MCF 10A (cell line): ENCODE measurements at places on chromosomes 6 and 20.

DNA sequence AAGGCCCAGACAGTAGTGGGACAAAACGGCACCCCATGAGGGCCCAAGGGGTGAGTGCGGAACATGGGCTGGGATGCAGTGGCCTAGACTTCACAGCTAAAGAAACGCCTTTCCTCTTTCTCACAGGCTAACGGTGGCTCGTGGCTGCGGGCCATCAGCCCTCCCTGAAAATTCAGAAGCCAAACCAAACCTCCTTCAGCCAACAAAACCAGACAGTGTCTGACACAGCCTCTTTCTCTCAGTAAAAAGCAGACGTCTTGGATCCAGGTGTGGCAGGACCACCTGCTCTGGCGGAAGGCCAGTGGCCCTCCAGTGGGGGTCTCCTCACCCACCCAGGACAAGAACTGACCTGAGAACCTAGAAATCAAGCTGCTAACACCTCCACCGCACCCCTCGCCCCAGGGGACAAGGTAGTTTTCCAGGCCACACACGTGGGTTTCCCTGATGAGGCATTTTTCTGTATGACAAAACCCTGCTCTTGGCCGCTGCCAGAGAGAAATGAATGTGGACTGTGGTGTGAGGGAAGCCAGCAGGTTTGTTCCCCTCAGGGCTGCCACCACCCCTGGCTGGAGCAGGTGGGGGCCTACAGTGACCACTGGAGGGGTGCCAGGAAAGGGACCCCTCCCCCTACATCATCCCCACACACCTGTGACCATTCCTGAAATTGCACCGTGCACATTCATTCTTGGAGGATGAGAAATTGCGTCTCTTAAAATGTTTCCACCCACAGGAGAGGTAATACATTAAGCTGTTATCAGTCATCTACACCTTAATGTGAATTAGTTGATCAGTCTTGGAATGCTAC, 76.8 kb upstream of the PIM1 start:
- DNase-seq = no peak

- peak; percentile 80 for DNase-seq
Measured at GRCh38 chr20:62642051-62642665, at the start of gene SLCO4A1. Gene SLCO4A1 (plus strand): TSS chr20:62642503. CDS start chr20:62656455, 13,952 bp downstream.

GRCh38 chr20:37295001-37295400, 5.5 kb downstream of the MANBAL start:
- peak; percentile 98 for DNase-seq

GRCh38 chr20:11067359-11067758, 393.6 kb upstream of the JAG1 start:
- DNase-seq = no peak

- DNase-seq = no peak
Measured at GRCh38 chr6:33201935-33202334, 1.3 kb downstream of the SLC39A7 start.

GRCh38 chr20:59452856-59453255, 151.5 kb upstream of the PHACTR3 start:
- no peak for DNase-seq

GRCh38 chr20:51174536-51174935, 151.6 kb upstream of the KCNG1 start:
- no peak for DNase-seq

- peak; percentile 76 for DNase-seq
Measured at GRCh38 chr6:28807682-28808280, 116.0 kb downstream of the TRIM27 start.

DNA sequence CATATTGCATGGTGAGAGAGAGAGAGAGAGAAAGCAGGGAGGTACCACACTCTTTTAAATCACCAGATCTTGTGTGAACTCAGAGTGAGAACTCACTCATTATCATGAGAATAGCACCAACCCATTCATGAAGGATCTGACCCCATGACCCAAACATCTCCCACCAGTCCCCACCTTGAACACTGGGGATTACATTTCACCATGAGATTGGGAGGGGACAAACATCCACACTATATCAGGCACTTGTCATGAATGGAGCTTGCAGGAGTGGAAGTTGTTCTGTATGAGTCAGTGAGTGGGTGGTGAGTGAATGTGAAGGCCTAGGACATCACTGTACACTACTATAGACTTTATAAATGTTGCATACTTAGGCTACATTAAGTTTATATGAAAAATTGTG, 47.7 kb upstream of the RNF182 start:
- peak; percentile 11 for DNase-seq

GRCh38 chr6:127518710-127519468, at the start of gene MTCL3:
Gene MTCL3 (minus strand): TSS chr6:127519335.
- no peak for DNase-seq

DNA sequence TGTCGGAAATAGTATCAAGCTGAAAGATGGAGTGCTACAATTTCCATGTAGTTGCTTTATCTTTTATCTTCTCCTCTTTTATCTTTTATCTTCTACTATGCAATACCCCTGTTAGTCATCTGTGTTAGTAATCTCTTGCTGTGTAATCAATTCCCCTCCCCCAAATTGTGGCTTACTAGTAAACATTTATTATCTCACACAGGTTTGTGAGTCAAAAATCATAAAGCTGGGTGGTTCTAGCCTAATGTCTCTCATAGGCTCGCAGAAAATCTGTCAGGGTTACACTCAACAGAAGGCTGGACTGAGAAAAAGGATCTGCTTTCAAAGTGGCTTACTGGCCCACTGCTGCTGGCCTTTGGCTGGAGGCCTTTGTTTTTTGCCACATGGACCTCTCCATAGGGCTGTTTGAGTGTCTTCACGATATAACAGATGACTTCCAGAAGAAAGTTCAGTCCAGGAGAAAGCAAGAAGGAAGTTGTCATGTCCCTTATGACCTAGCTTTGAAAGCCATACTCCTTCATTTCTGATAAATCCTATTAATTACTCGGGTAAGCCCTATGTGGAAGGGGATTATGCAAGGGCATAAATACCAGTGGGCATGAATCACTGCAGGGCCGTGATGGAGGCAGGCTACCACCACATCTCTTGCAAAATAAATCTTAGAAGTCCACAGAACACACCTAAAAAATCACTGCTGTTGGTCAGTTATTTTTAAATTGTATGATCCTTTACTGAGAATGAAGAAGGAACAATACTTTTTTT, 24.5 kb upstream of the PTCHD4 start:
- DNase-seq = peak; percentile 86

GRCh38 chr6:144066741-144067484, 28.5 kb downstream of the SF3B5 start:
- DNase-seq = no peak

DNA sequence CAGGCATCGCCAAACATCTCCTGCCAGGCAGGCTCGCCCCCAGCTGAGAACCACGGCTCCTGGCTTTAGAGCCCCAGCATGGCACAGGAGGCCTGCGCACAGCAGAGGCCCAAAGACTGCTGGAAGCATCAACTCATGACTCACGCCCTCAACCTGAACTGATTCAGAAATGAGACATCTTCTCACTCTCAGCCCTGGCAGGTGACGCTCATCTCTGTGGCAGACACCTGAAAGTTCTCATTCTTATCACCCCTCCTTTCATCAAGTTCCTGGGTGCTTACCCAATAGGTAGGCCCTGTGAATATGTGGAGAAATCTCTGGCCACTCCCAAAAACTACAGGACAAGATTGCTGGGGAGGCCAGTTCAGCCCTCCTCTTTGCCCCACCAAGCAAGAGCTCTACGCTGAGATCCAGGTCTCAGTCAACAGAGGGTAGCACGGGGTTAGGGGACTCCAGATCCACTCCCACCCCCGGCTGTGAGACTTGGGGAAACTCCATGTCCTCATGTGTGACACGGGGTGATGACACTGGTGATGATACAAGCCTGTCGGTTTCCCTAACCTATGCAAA, 11.3 kb downstream of the NFATC2 start:
- peak; percentile 58 for DNase-seq
